Activated naive CD8-positive, alpha-beta T cell treated with anti-CD3 and anti-CD28 coated beads for 36 hours (primary cell): ENCODE measurements at places on chromosomes 7 and 10. TPM values are rescaled to one million over a fixed set of nuclear protein-coding genes. Genes with fewer than 3 reads are reported as not detected.
A peak's percentile ranks its signal among the peaks of the same experiment; 100 is the strongest.

DNA sequence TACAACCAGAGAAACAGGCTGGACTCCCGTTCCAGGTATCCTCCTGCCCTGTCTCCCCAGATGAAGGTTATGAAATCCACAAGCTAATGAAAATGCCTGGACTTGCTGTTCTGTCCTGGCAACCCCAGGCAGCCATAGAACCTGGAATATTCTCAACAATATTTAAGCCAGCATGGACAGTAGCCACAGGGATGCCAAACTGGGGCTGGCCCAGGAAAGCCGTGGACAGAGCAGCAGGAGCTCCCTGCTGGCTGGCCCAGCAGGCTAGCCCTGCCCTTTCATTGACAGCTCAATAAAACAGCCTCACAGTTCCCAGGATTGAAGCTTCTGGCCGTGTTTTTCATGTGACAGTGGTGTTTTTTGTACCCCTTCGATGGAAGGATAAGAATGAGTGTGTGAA lies 230.6 kb downstream of the BMPER start:
- no peak overlapping the region for H3K27ac ChIP-seq
- H3K4me3 ChIP-seq: no peak overlapping the region
- peaks cover 7% of the 10 kb centered on the region for H3K27me3 ChIP-seq
- H3K4me1 ChIP-seq: no peaks in the 10 kb centered on the region

DNA sequence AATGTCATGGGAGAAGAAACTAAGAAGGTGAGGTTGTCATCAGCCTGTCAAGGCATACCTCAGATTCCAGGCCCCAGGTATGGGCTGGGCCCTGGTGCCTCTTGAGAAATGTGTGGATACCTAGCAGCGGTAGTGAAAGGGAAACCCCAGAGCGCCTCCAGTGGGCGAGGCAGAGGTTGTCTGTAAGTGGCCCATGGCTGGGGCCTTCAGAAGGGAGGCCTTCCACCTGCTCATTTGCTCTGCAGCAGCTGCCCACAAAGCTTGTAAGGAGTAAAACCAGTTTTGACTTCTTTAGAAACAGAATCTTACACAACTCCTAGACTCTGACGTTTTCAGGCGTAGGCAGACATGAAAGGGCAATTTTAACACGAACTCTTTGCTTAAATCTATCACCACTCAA lies 509.9 kb downstream of the PARD3 start:
- no peak overlapping the region for H3K27ac ChIP-seq
- H3K4me3 ChIP-seq: no peak overlapping the region
- no peaks in the 10 kb centered on the region for H3K27me3 ChIP-seq
- H3K4me1 ChIP-seq: no peaks in the 10 kb centered on the region
- H3K36me3 ChIP-seq: no peaks in the 10 kb centered on the region

GRCh38 chr10:3067859-3068179 lies 471 bp downstream of the PFKP start:
- H3K27me3 ChIP-seq: peaks cover 7% of the 10 kb centered on the region
- peak overlapping the region; percentile 92 for H3K27ac ChIP-seq
- peaks cover 35% of the 10 kb centered on the region for H3K4me1 ChIP-seq
- peak overlapping the region; percentile 91 for H3K4me3 ChIP-seq

DNA sequence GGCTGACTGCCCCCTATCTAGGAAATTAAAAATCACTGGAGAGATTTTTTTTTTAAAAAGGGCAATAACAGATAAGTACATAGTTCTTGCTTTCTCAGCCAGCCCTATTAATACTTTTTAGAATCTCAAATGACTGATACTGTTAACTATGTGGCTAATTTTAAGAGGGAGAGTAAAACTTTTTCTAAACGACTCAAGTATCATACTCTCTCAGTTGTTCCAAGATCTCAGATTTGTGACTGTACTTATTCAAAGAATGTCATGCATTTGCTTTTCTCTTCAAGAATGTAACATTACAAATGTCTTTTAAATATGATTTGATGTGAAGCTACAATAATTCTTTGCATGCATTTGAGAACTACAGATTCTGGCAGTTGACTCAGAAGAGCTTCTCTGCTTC lies 55.4 kb upstream of the RAB11FIP2 start:
- H3K27ac ChIP-seq: no peak overlapping the region
- H3K4me1 ChIP-seq: peaks cover 3% of the 10 kb centered on the region
- H3K4me3 ChIP-seq: no peak overlapping the region
- H3K27me3 ChIP-seq: peaks cover 14% of the 10 kb centered on the region
- no peaks in the 10 kb centered on the region for H3K36me3 ChIP-seq

- H3K27me3 ChIP-seq: peaks cover 4% of the 10 kb centered on the region
- no peak for DNase-seq
- peaks cover 75% of the 10 kb centered on the region for H3K4me1 ChIP-seq
- H3K36me3 ChIP-seq: peaks cover 84% of the 10 kb centered on the region
- H3K27ac ChIP-seq: peak overlapping the region; percentile 49
Measured at GRCh38 chr7:130908345-130909160, 174.5 kb upstream of the KLF14 start.

- no peak overlapping the region for H3K4me3 ChIP-seq
- H3K27ac ChIP-seq: no peak overlapping the region
- peaks cover 10% of the 10 kb centered on the region for H3K27me3 ChIP-seq
- H3K4me1 ChIP-seq: no peaks in the 10 kb centered on the region
- DNase-seq: no peak
- H3K36me3 ChIP-seq: no peaks in the 10 kb centered on the region
Measured at GRCh38 chr7:48360574-48360973, 189.3 kb downstream of the ABCA13 start.

DNA sequence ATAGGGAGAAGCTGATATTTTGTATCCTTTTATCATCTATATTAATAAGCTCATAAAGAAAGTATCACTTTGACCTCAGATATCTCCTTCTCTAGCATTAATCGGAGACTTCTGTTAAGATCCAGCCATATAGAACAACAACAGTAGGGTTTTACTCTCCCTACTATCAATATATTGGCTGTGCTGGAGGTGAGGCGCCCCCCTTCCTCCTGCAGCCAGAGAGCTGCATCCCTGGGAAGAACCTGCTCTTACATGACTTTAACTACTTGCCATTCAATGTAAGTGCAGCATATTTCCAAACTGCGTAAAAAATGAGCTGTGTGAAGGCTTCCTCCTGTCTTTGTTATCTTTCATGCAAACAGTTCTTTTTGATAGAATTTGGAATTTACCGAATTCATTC lies 247.8 kb downstream of the SDK1 start:
- peaks cover 4% of the 10 kb centered on the region for H3K27me3 ChIP-seq
- H3K4me3 ChIP-seq: no peak overlapping the region
- DNase-seq: no peak
- H3K4me1 ChIP-seq: no peaks in the 10 kb centered on the region
- no peak overlapping the region for H3K27ac ChIP-seq

- H3K36me3 ChIP-seq: peaks cover 13% of the 10 kb centered on the region
- DNase-seq: no peak
- no peaks in the 10 kb centered on the region for H3K27me3 ChIP-seq
- H3K4me3 ChIP-seq: no peak overlapping the region
- peaks cover 7% of the 10 kb centered on the region for H3K4me1 ChIP-seq
Measured at GRCh38 chr7:27992097-27992496, 188.5 kb downstream of the JAZF1 start.

GRCh38 chr10:6072215-6072934 lies 10.2 kb upstream of the IL2RA start:
- H3K27me3 ChIP-seq: no peaks in the 10 kb centered on the region
- H3K36me3 ChIP-seq: peaks cover 8% of the 10 kb centered on the region
- peaks cover 76% of the 10 kb centered on the region for H3K4me1 ChIP-seq
- DNase-seq: peak; percentile 57

GRCh38 chr7:116576350-116577319 lies 51.8 kb downstream of the CAV1 start:
- peak; percentile 47 for DNase-seq
- H3K4me1 ChIP-seq: peaks cover 28% of the 10 kb centered on the region
- peak overlapping the region; percentile 86 for H3K27ac ChIP-seq

GRCh38 chr10:101189461-101190401 lies 39.5 kb downstream of the LBX1 start:
- H3K36me3 ChIP-seq: no peaks in the 10 kb centered on the region
- no peak for DNase-seq
- no peak overlapping the region for H3K27ac ChIP-seq
- peaks cover 5% of the 10 kb centered on the region for H3K4me1 ChIP-seq
- peaks cover 6% of the 10 kb centered on the region for H3K27me3 ChIP-seq
- no peak overlapping the region for H3K4me3 ChIP-seq

DNA sequence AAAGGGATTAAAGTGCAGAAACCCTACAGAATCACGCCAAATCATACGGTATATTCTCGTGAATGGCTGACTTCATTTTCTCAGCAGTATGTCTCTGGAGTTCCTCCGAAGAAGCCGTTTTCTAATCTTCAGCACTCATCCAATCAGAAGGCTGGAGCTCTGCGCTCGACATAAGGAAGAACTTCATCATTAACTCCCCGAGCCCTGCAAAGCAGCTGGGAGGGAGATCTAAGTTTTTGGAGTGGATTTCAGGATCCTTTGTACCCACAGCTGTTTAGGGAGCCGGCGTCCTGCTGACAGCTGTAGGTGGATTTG lies 40.7 kb upstream of the SDK1 start:
- no peaks in the 10 kb centered on the region for H3K36me3 ChIP-seq
- no peaks in the 10 kb centered on the region for H3K4me1 ChIP-seq
- H3K4me3 ChIP-seq: peak overlapping the region; percentile 32
- no peak for DNase-seq
- peaks cover 35% of the 10 kb centered on the region for H3K27me3 ChIP-seq

- no peak for DNase-seq
- peaks cover 26% of the 10 kb centered on the region for H3K27me3 ChIP-seq
- H3K36me3 ChIP-seq: no peaks in the 10 kb centered on the region
- H3K27ac ChIP-seq: no peak overlapping the region
- no peak overlapping the region for H3K4me3 ChIP-seq
Measured at GRCh38 chr7:123500878-123501489, 33.4 kb downstream of the IQUB start.

GRCh38 chr7:151249732-151250072 lies 1.2 kb upstream of the SMARCD3 start:
- no peak overlapping the region for H3K27ac ChIP-seq
- peaks cover 35% of the 10 kb centered on the region for H3K4me1 ChIP-seq
- no peak for DNase-seq
- no peaks in the 10 kb centered on the region for H3K36me3 ChIP-seq
- H3K27me3 ChIP-seq: peaks cover 46% of the 10 kb centered on the region
- no peak overlapping the region for H3K4me3 ChIP-seq

DNA sequence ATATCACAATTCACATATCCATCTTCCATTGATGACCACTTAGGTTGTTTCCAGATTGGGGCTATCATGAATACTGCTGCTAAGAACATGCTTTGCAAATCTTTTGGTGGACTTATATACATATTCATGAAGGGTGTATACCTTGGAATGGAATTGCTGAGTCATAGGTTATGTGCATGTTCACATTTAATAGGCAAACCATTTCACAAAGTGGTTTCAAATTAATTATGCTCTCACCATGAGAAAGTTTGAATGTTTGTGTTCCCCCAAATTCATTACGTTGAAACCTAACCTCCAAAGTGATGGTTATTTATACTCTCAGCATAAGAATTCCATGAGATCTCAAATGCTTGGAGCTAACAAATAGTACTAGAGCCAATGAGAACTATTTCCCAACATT lies 86.4 kb downstream of the VPS41 start:
- peaks cover 32% of the 10 kb centered on the region for H3K36me3 ChIP-seq
- peaks cover 2% of the 10 kb centered on the region for H3K4me1 ChIP-seq
- DNase-seq: no peak

Gene SORCS1
- total RNA-seq: not detected

Gene MMP21
- total RNA-seq: not detected

Gene ACHE
- total RNA-seq: 0.14 TPM

Gene LIPF
- total RNA-seq: not detected
